NCI-H1105 treated with DMSO at 0.1 percent for 48 hours (cell line): ENCODE measurements at places on chromosomes 2 and 18.

DNA sequence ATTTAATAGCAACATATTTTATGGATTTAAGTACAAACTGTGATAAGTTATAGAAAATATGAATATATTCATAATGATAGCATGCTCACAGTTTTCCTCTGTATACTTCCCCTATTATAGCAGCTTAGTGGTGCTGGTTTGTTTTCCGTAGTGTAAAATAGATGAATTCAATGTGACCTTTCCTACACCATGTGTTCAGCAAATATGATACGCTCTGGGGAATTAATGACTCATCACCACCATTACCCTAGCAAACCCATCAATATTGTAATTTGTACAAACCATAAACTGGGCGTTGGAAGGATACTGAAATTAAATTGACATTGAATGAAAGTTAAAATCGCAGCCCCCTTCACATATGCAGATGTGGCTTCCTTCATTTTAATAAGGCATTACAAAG is 58.7 kb upstream of the CDH19 start:
- no peak for DNase-seq

GRCh38 chr18:79385708-79386341 is 9.9 kb upstream of the NFATC1 start:
- DNase-seq: no peak

GRCh38 chr2:166609183-166609959 is 115.3 kb upstream of the SCN7A start:
- DNase-seq: no peak

DNA sequence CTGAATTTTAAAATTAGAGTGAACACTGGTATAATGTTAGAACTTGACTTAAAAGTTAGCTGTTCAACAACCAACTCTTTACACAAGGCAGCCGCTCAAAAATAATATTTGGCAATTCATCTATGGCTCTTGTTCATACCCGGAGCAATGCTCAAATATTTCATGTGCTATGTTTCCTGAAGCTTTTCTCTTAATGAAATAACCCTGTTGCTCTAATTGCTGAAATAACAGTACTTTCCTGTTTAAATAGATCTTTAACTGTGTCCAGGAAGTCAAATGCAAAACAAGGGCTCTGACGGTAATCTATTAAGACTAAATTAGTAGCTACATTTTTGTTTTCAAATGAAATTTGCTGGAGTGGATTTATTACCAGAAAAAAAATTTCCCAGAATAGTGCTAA is 33.7 kb downstream of the RFTN2 start:
- DNase-seq: no peak

DNA sequence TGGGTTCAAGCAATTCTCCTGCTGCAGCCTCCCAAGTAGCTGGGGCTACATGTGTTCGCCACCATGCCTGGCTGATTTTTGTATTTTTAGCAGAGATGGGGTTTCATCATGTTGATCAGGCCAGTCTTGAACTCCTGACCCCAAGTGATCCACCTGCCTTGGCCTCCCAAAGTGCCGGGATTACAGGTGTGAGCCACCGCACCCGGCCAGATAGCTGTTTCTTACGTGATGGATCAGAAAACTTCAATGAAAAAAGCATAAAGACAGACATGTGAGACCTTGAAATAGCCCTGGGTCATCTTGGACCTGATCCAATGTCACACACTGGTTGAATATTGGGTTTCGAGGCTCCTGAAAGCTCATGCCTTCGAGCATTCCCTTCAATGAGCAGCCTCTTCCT is 66.7 kb upstream of the RTN4 start:
- DNase-seq: no peak

DNA sequence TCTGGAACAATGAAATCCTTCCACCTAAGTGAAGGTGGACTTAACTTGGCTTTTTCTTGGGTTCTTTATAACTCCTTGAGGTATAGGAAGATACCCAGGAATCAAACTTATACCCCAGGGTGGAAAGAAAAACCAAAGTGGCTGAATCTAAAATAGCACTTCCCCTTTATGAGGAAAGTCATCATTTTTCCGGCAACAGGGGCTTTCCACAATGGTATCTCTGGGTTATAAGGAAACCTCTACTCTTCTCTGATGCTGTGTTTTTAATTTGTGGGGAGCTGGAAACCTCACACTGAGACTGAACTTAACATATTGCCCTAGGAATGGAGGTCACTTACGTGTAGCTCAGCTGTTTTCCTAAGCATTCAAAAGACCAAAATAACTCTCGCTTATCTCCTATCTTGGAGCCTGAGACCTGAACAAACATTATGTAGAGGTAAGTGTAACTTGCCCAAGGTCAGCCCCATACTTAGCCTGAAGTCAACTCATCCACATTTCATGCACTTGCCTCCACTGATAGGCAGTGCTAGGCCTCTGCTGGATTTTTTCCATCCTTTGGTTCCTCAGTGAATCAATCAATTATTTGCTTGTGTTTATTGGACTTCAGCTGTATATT is 117.9 kb downstream of the SETBP1 start:
- DNase-seq: no peak

GRCh38 chr2:125168442-125168841 is 1143.4 kb downstream of the CNTNAP5 start:
- no peak for DNase-seq

- DNase-seq: no peak
Measured at GRCh38 chr2:10303181-10303693, 533 bp downstream of the HPCAL1 start.

- no peak for DNase-seq
Measured at GRCh38 chr2:234003972-234004617, 46.4 kb upstream of the SPP2 start.
